ENCODE measurements at places on chromosomes 1 and 21. TPM values are rescaled to one million over a fixed set of nuclear protein-coding genes. Genes with fewer than 3 reads are reported as not detected.

The LRRC8C gene
- total RNA-seq = 4.4 TPM

The AK5 gene
- total RNA-seq = not detected

The APOBEC4 gene
- total RNA-seq = not detected

The AMY1A gene
- not detected for total RNA-seq
